ENCODE measurements at places on chromosomes 4 and X.

- DNase-seq, result no peak
Observed at GRCh38 chrX:120642871-120643270, 13.0 kb upstream of the C1GALT1C1 start.

DNA sequence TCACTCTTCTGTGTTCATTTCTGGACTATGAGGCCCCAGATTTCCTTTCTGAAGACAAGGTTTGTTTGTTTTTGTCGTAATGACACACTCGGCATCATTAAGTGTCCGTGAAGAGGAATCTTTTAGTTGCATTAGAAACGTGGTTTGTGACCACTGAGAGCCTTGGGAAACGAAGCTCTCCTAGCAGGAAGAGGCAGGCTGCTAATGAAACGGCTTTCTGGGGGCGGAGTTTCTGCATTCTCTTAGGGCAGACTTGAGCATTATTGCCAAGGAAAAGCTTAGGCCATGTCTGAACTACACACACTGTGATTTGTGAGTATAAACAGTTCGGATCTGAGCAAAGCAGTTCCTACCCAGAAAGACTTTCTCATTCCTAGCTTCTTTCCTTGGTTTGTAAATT lies 64.0 kb downstream of the SOX3 start:
- DNase-seq, result no peak

DNA sequence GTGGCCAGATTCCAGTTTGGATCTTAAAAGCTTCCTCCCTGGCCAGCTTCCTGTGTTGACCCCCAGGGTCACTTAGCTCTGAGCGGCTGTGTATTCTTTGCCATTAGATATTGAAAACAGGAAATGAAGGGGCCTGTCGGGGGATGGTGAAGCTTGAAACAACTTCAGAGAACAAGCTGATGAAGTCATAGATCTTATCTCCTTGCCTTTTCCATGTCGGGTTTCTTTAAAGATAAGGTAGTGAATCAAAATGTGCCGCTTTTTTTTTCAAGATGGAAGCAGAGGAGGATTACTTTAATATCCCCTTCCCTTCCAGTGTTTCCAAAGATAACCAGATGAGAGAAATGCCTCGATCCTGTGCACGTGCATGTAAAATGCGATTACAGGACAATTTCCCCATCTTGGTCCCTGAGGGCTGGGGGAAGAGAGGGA lies 508.5 kb downstream of the MID1IP1 start:
- no peak for DNase-seq

DNA sequence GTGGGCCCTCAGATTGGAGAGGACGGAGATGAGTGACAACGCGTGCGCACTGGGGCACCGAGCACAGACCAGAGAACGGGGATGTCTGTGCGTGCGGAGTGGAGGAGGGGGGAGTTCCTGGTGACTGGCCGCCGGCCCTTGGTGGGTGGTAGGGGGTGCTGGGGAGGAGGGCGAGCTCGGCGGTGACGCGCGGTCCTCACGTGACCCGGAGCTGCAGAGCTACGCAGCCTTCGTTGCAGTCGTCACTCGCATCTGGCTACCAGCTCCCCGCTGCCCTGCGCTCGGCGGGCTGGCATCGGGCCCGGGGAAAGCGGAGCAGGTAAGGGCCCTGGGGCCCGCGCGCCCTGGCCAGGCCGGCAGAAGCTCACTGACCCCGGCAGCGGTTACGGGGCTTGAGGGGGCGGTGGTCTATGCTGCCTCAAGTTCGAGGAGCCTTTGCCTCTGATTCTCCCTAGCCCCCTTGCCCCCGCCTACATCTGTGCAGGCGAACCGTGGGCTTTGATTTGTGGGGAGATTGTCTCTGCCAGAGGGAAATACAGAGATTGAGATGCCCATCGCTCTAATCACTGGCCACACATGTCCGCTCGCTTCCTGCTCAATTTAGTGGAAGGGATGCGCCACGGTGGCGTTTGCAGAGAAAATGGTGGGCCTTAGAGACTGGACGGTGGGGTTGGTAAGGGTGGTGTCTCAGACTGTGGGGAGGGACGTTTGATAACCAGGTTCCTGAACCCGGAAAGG lies at the start of gene ARMCX4:
ARMCX4 (plus strand) TSS at position 245 of the 738 bp plus-strand sequence. CDS start 3,134 bp downstream, outside the sequence.
- DNase-seq, result peak; percentile 39

DNA sequence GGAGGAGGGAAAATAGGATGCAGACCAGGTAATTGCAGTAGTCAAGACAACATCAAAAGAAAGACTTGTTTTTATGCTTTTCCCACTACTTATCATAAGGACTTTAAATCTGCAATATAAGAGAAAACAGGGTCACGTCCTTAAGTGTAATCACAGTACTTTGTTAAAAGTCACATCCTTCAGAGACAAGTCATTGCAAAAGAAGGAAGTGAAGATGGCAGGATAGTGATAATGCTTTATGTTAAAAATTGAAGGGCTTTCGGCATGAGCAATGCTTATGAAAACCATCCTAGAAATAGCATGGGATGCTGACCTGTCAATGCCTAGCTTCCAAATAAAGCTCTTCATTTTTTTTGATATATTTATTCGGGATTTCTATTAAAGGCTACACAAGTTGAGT lies 110.2 kb upstream of the TENM3 start:
- DNase-seq, result no peak

GRCh38 chrX:74902806-74903205 lies 22.4 kb downstream of the NEXMIF start:
- no peak for DNase-seq

GRCh38 chr4:73468170-73468569 lies 13.4 kb upstream of the AFM start:
- DNase-seq, result no peak

- DNase-seq, result no peak
Observed at GRCh38 chrX:25043192-25043591, 27.4 kb upstream of the ARX start.

DNA sequence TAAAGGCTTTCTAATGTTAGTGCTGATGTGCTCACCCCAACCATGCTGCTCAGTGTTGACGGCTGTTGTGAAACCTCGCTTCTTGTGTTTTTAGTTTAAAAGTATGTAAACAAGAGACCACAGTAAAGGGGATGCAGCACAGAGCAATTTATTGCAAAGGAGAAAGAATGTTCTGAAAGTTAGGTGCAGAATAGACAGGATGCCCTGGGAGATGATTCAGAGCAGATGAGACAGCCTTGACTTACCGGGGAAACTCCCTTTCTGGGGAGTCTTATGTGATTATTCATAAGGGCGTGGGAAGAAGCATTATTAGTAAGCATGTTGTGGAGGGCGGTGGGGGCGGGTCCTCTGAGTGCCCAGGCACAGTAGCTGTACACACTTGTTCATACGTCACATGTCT lies 47.7 kb downstream of the EVC start:
- no peak for DNase-seq

GRCh38 chrX:153779891-153780677 lies 757 bp upstream of the SRPK3 start:
- DNase-seq, result no peak

DNA sequence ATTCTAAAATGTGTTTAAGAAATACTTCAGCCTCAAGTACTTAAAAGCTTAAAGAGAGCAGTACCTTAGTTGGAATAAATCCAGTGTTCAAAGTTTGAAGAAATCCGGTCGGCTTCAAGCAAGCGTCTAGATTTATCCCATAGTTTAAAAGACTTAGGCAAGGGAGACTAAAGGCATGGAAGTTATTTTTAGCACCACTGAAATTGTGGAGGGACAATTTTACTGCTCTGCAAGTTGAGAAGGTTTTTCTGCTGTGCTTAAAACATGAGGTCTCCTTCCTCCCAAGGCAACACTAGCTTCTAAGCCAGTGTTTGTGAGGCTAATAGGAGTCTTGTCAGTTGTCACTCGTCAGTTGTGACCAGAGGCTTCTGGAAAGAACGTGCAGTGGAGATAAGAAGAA lies 183.5 kb downstream of the MSL3 start:
- no peak for DNase-seq

GRCh38 chrX:57121162-57121755 lies at the start of gene SPIN2B:
SPIN2B (minus strand) TSS chrX:57121548.
- DNase-seq, result peak; percentile 46

DNA sequence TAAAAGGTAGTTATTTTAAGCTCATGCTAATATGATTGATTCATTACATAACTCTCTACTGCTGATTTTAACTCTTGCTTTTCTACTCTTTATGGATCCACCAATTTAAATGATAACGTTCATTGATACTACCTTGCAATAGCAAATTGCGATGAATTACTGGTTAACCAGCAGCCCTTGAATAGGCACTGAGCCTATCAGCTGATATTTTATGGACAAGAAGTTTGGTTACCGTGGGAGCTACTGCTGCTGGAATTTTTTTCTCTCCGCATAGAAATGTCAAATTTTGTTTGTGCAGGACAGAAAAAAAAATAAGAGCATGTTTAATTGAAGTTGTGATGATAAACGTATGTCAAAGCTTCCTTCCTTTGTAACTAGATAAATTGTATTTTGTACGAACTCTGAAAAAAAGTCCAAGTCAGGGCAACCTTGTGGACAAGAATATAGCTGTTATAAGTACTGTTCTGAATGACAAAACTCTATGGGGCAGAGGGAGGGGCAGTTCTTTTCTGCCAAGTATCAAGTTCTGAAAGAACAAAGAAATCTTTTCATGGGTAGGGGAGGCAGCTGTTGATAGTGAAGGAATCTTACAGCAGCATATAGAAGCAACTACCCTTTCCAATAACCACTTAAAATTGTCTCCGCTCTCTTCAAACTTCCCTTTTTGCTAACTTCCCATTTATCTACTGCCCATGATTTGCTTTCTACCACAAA lies 434.9 kb upstream of the PABPC4L start:
- no peak for DNase-seq

DNA sequence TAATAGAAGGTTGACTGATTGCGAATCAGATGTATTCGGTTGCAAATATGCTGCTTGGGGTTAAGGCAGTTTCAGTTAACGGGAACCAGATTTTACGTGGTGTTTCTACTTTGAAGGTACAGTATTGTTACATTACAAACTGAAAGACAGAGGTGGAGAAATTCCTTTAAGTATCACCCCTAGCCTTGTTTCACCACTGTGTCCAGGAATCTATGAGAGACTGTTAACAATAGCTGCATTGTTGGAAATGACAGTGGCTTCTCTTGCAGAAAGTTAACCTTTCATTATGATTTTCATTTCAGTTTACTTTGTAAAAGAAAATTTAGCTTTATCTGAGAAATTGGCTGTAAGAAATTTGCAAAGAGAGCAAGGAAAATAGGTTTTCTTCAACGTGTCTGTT lies 2.6 kb downstream of the CDKL5 start:
- DNase-seq, result no peak

DNA sequence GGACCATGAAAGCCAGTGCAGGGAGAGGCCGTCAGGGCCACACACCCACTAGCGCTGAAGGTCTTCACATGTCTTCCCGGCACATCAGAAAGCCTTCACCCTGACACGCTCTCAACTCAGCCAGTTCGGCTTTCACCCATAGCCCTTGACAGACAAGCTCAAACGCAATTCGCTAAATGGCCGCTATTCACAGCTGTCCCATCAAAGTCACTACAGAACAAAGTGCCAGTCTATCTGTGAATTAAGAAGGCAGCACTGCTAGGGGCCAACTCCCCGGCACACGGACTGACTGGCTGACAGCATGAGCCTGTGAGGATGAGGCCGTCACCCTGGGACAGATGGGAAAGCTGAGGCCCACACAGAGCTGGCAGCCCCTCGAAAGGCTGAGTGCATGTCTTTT lies 45.7 kb downstream of the ACOX3 start:
- no peak for DNase-seq

GRCh38 chr4:10237131-10237530 lies 120.5 kb upstream of the WDR1 start:
- no peak for DNase-seq

- peak; percentile 49 for DNase-seq
Observed at GRCh38 chr4:80365928-80366327, 30.4 kb downstream of the CFAP299 start.

DNA sequence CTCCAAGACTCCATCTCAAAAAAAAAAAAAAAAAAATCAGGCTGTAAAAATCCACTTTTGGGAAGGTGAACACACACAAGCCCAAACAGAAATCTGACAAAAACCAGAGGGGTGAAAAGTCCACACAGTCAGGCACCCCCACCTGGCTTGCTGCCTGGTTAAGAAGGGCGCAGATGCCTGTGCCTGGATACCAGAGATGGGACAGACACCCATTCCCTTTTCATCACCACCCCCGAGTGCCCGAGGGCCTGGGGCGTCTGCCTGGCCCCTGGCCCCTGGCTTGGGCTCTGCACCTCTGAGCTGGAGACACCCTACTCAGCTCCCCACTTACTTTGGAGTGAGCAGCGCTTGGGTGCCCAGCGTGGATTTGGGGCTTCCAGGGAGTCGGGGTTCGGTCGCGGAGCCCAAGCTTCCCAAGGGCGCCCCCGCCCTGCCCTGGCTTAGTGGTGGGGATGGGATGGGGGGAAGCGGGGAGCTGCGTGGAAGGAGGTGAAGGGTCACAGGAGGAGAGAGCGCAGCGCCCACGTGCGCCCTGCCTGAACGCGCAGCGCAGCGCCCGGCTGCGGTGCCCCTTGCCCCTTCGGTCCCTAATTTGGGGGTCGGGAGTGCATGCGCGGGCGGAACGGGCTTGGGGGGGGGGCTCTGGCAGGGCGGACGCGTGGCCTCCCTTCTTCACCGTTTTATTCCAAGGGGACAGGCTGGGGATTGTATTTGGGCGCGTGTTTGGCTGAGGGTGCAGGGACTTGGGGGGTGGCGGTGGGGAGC lies 11.3 kb downstream of the SHOX start:
- DNase-seq, result no peak

GRCh38 chr4:8506373-8507195 lies 66.0 kb downstream of the TRMT44 start:
- no peak for DNase-seq

DNA sequence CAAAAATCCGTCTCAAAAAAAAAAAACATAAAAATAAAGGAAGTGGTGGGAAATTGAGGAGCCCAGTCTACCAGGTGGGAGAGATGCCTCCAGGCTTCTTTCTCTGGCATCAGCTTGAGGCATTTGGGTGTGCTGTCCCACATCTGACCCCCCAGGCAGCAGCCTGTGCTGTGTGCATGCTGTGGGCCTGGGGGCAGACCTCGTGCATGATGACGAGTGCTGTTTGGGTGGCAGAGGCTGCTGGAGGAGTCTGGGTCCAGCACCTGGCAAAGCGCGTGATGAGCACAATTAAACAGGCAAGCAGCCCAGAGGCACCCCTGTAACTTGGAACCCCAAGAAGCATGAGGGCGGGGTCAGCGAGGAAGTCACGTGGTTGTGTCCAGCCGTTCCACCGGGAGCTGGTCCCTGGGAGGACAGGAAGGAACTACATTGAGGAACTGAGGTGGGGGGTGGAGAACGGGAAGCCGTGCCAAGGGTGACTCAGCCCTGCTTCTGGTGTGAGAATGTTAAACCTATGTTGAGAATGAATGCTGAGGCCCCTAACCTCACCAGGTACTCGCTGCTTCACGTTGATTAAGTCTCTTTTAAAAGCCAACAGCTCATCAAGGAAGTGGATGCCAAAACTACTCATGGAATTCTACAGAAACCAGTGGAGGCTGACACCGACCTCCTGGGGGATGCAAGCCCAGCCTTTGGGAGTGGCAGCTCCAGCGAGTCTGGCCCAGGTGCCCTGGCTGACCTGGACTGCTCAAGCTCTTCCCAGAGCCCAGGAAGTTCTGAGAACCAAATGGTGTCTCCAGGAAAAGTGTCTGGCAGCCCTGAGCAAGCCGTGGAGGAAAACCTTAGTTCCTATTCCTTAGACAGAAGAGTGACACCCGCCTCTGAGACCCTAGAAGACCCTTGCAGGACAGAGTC lies 6.1 kb downstream of the TACC3 start:
- DNase-seq, result peak; percentile 5
